Activated gamma-delta T cell treated with anti-CD3 and anti-CD28 coated beads, Interleukin-2, amount 50 U/mL, for 16 hours (primary cell): ENCODE measurements at places on chromosomes 16 and 17.

- DNase-seq, result no peak
Observed at GRCh38 chr16:51404386-51404785, 253.3 kb upstream of the SALL1 start.

DNA sequence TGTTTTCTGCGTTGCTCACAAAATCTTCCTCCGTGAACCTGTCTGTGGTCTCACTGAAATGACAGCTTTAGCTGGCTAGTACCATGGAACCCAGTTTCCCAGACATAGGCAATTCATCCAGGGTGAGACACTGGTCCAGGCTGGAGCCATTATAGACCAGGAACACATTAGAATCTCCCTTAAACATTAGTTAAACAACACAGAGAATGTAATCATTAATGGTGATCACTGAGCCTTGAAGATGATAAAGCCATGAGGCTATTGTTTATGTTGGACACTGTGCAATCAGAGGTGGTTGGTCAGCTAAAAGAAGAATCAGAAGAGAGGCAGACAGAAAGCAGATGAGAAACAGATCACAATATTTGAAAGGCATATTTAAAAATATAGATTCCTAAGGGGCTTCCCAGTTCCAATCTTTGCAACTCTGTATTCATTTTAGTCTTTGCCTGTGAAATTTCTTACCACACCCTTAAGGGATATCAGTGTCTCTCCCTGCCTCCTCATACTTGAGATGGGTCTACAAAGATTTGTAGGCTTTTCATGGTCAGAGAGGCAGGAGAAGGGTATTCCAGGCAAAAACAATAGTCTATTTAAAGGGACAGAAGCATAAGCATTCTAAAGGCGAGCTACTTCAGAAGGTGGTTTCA, 317.9 kb downstream of the MAP2K6 start:
- no peak for DNase-seq

DNA sequence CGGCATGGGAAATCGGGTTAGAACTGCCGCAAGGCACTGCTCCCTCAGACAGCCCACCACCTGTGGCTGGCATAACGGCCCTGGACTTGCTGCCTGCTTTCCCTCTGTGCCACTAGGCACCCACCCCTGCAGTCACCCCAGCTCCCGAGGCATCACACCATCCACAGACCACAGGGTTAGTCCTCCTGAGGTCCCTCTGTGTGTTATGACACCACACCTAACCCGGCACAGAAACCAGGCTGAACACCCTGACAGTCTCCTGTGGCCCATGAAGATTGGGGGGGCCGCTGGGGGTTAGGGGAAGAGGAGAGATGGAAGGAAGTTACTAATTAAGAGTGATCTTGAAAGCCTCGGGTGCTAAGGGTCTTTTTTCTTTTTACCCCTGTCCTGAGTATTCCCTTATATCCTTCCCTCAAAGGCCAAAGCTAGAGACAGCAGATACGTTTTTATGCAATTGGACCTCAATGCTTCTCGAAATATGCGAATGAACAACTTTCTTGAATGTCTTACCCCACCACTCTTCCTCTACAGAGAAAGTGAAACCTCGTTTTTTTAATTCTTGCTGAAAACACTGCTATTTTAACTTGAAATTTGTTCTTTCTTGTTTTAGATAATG, 7.0 kb downstream of the CYTH1 start:
- DNase-seq, result peak; percentile 49

- no peak for DNase-seq
Observed at GRCh38 chr17:50908860-50909764, 43.0 kb upstream of the TOB1 start.

DNA sequence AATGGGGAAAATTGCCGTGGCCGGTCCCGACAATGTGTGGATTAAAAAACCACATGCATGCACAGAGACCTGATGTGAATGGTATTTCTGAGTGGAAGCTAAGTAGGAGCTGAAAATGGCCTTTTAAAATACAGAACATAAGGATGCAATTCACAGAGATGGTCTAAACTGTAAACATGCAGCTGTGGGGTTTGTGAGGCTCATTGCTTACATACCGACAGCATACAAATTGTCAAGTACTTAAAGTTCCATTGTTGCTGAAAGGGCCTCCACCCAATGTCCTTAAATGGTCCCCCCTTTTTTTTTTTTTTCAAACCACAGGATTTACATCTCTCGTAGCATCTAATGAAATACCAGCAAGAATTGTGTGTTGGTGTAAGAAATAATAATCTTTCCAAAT, 523.2 kb downstream of the MAF start:
- DNase-seq, result no peak

DNA sequence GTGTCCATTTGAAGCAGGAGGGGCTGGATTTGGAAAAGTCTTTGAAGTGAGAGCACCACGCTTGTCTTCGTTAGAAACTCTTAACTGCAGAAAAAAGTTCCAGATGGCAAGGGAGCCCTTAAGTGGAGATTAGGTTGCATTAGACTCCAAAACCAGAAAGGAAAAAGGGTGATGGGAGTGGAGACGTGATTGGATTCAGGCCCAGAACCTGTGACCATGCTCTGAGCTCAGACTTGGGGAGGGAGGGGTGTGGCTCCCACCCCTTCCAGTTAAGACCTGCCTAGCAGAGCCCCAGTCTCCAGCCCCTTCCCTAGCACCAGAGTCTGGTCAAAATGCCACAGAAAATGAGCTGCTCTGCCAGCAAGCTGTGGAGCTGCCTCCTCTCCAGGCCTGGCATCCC, 6.4 kb upstream of the LGALS9 start:
- DNase-seq, result no peak

DNA sequence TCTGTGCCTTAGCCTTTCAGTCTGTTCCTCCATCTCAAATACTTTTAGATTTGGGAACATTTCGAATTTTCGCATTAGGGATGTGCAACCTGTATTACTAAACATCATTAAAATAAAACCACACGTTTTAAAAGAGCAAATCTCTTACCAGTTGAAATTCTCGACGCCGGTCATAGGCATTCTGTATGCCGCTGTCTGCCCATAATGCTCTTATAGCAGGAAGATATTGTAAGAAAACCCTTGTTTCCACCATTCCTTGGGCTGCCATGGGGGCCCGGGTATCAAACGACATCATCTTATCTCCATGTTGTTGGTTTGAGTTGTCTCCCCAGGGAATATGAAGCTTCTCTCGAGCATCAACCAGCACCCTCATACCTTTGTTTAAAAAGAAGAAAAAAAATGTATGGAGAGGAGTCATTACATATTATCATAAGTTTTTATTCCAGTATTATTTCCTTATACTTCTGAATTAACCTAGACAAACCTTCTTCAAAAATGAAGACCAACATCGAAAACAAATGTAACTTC, 3.1 kb downstream of the GNA13 start:
- DNase-seq, result no peak

- DNase-seq, result no peak
Observed at GRCh38 chr17:77686903-77687302, 271.6 kb upstream of the TNRC6C start.

DNA sequence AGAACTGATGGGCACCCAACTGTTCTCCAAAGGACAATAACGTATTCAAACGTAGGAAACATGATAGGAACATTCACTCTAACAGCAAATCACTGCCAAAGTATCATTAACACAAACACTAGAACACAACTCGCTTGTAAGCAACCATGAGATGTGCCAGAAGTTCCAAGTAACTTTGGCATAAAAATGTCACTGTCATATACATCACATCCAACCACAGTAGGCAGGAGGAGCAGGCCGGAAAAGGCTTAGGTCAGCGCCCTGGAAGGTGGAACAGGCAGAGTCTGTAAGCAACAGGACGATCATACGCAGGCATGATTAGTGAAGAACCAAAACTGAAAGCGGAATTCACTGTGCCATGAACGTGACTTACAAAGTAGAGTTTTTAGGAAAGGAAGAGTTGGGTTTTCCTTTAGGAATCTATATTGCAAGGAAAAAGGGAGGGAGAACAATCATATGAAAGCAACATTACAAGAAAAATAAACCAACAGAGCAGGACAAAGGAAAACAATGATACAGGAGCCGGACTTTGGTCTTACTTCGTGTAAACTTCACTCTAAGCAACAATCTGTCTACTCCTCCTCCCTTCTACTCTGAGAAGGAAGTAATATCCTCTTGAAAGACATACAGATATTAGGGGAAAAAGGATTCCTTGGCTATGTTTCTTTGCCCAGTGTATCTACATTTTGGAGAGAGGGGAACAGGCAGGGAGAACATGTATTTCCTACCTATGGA, 52.3 kb downstream of the YWHAE start:
- no peak for DNase-seq

GRCh38 chr16:11966173-11966572, 1.2 kb downstream of the TNFRSF17 start:
- DNase-seq, result no peak

DNA sequence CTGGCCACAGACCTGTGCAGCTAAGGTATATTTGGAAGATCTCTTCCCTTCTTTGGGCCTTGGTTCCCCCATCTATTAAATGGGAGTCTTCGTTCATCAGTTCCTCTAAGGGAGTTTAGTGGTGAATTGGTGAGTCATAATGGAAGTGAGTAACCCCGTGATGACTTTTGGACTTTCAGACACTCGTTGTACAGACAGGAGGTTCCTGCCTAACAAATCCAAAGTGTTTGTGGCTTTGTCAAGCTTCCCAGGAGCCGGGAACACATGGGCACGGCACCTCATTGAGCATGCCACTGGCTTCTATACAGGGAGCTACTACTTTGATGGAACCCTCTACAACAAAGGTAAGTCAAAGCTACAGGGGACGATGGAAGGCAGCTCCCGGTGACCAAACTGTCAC, 40.4 kb downstream of the WSCD1 start:
- no peak for DNase-seq

DNA sequence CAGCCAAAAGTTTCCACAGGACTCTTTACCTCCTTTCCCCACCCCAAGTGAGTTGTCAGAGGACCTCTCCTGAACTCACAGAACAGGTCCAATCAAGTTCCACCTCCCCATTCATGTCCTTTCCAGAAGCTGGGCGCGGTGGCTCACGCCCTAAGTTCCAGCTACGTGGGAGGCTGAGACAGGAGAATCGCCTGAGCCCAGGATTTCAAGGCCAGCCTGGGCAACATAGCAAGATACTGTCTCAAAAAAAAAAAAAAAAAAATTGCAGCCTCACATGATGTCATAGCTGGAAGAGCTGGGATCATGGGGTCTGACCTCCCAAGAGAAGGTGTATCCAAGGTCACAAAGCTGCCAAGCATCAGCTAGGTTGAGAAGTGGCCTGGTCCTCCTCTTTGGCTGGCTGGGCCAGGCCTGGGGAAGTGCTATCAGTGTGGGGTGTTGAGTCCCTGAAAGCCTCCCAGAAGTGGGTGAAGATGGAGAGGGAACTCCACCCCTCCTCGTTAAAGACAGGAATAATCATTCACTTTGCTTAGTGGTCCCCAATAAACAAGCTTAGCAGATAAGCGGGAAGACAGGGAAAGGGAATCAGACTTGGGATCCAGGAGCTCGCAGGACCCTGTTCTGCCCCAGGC, 5.5 kb upstream of the MNT start:
- no peak for DNase-seq

DNA sequence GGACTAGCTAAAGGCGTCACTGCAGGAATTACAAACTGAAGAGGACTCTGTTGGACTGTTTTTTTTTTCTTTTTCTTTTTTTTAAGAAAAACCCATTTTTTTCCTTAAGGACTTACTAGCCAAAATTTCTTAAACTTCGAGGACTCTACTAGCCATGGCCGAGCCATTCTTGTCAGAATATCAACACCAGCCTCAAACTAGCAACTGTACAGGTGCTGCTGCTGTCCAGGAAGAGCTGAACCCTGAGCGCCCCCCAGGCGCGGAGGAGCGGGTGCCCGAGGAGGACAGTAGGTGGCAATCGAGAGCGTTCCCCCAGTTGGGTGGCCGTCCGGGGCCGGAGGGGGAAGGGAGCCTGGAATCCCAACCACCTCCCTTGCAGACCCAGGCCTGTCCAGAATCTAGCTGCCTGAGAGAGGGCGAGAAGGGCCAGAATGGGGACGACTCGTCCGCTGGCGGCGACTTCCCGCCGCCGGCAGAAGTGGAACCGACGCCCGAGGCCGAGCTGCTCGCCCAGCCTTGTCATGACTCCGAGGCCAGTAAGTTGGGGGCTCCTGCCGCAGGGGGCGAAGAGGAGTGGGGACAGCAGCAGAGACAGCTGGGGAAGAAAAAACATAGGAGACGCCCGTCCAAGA, 878 bp downstream of the HEXIM1 start:
- peak; percentile 63 for DNase-seq

DNA sequence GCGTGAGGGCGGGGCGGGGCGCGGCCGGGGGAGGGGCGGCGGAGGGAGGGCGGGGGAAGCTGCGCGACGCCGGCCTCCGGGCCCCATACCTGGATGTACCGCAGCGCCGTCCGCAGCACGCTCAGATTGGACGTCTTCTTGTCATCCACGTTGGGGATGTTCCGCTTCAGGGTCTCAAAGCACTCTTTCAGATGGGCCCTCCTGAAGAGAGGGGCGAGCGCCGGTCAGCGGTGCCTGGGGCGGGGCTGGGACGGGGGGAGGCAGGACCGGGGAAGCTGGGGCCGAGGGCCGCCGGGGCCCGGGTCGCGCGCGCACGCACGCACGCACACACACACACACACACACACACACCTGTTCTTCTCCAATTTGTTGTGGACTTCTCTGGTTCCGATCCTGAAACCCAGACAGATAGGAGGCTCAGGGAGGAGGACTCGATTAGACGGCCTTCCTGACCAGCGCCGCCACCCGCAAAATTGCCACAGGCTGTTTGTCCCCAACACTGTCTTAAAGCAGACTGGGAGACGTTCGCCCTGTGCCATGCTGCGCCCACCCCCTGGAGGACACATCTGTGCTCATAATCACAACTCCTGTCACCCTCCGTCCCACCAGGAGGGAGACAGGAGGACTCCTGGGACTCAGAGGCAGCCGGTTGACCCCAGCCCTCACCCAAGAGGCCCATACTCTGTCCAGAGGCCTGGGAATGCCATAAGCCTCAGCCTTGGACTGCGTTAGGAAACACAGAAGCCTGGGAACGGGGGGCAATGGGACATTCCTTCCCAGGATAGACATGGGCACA, 6.7 kb downstream of the MNT start:
- no peak for DNase-seq

- no peak for DNase-seq
Observed at GRCh38 chr17:31446195-31446967, 54.9 kb downstream of the RAB11FIP4 start.

DNA sequence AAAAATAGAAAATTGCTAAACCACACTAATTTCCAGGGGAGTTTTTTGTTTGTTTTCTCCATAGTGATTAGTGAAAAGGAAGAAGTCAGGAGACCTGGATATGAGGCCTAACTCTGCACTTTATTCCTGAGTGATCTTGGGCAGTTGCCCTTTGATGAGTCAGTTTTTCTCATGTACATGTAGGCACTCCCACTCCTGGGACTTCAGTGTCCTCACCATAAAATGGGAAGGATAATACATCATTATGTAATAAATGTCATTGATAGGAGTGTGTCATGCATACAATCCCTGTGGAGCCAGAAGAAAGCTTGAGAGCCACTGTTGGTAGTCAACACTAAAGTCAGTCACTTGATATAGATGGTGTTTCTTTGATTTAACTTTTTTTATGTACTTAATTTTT, 32.5 kb downstream of the WIPF2 start:
- no peak for DNase-seq

- no peak for DNase-seq
Observed at GRCh38 chr17:14058051-14058450, 11.3 kb upstream of the COX10 start.

GRCh38 chr17:4215882-4216570, 47.8 kb downstream of the ANKFY1 start:
- no peak for DNase-seq
